Osteoblast (primary cell): ENCODE measurements at places on chromosomes 11 and 22. TPM values are rescaled to one million over a fixed set of nuclear protein-coding genes. Genes with fewer than 3 reads are reported as not detected.

Gene MUC6
- not detected in 2 replicates for total RNA-seq

- H3K4me1 ChIP-seq, result peaks cover 11% of the 10 kb centered on the region
- H3K27me3 ChIP-seq, result peaks cover 28% of the 10 kb centered on the region
- H3K36me3 ChIP-seq, result no peaks in the 10 kb centered on the region
- no peak for DNase-seq
- no peak overlapping the region for H3K4me3 ChIP-seq
These were observed 7.1 kb upstream of the LMO2 start for GRCh38 chr11:33898957-33899356.

- no peak overlapping the region for H3K4me3 ChIP-seq
- no peaks in the 10 kb centered on the region for H3K36me3 ChIP-seq
- no peaks in the 10 kb centered on the region for H3K4me1 ChIP-seq
These were observed 74.8 kb upstream of the SLC22A12 start for GRCh38 chr11:64516226-64516625.

Gene RCOR2
- under 0.01 TPM in 2 replicates for total RNA-seq

- no peaks in the 10 kb centered on the region for H3K27me3 ChIP-seq
- H3K4me1 ChIP-seq, result peaks cover 43% of the 10 kb centered on the region
- no peak for DNase-seq
- H3K27ac ChIP-seq, result peak overlapping the region; percentile 56
- peaks cover 7% of the 10 kb centered on the region for H3K36me3 ChIP-seq
These were observed 8.0 kb downstream of the CRY2 start for GRCh38 chr11:45855308-45855707.

Gene SIK3
- total RNA-seq, result 24.8 and 25.7 TPM in 2 replicates

Gene B3GAT1
- not detected in 2 replicates for total RNA-seq

- no peaks in the 10 kb centered on the region for H3K27me3 ChIP-seq
- no peaks in the 10 kb centered on the region for H3K36me3 ChIP-seq
- no peaks in the 10 kb centered on the region for H3K4me1 ChIP-seq
- H3K4me3 ChIP-seq, result no peak overlapping the region
- DNase-seq, result no peak
These were observed 113.6 kb upstream of the MTNR1B start for GRCh38 chr11:92855607-92856405.

GRCh38 chr11:105719073-105719822 is 109.4 kb downstream of the GRIA4 start:
- H3K4me3 ChIP-seq, result no peak overlapping the region
- H3K4me1 ChIP-seq, result no peaks in the 10 kb centered on the region
- H3K27me3 ChIP-seq, result no peaks in the 10 kb centered on the region
- no peak for DNase-seq

DNA sequence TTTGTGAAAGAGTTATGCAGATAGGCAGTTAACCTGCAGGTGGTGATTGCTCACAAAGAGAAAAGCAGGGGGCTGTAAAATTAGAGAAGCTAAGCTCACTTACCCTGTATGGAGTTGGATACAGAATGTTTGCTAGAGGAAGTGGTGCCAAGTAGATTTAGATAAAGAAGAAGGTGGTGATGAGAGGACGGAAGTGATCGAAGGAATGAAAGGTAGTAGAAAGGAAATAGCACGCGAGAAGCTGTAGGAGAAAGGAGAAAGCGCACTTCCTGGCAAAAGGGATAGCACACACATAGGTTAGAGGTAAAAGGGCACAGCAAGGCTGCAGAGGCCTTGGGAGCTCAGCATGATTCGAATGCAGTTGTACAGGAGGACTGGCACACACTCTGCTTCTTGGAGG is 87.3 kb upstream of the CTSC start:
- no peaks in the 10 kb centered on the region for H3K27me3 ChIP-seq
- no peaks in the 10 kb centered on the region for H3K36me3 ChIP-seq
- no peak overlapping the region for H3K4me3 ChIP-seq
- peaks cover 21% of the 10 kb centered on the region for H3K4me1 ChIP-seq

Gene FAM111A
- 40.5 and 48.6 TPM in 2 replicates for total RNA-seq

Gene FREY1
- total RNA-seq, result 0.88 and 1.8 TPM in 2 replicates

DNA sequence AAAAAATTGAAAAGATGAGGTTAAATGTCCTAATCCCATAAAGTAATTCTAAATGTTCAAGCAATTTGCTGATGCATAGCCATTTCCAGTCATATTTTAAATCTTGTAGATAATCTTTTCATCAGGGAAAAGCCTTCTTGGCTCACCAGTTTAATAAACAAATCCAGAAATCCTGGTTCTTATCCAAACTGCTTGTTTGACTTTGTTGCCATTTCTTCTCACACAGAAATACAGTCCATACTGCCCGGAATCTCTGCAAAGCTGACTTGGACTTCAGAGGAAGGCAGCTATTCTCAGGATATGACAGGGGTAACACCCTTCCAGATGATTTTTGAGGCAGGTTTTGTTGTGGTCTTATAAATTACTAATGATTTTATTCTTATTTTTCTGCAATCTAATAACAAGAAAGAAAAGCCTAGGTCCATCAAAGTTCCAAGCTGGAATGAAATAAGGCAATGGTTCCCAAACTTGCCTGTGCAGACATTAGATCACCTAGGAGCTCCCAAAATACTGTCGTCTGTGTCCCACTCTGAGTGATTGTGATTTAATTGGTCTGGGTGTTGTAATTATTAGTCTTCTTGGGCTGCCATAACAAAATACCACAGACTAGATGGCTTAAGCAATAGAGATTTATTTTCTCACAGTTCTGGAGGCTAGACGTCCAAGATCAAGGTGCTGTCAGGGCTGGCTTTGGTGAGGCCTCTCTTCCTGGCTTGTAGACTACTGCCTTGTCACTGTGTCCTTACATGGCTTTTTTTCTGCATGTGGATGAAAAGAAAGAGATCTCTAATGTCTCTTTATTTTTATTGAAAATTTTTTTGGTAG is 55.1 kb upstream of the RCE1 start:
- no peak for DNase-seq
- no peaks in the 10 kb centered on the region for H3K36me3 ChIP-seq
- no peak overlapping the region for H3K27ac ChIP-seq
- no peak overlapping the region for H3K4me3 ChIP-seq

Gene CARD18
- total RNA-seq, result not detected in 2 replicates

Gene KCNJ1
- total RNA-seq, result not detected in 2 replicates

DNA sequence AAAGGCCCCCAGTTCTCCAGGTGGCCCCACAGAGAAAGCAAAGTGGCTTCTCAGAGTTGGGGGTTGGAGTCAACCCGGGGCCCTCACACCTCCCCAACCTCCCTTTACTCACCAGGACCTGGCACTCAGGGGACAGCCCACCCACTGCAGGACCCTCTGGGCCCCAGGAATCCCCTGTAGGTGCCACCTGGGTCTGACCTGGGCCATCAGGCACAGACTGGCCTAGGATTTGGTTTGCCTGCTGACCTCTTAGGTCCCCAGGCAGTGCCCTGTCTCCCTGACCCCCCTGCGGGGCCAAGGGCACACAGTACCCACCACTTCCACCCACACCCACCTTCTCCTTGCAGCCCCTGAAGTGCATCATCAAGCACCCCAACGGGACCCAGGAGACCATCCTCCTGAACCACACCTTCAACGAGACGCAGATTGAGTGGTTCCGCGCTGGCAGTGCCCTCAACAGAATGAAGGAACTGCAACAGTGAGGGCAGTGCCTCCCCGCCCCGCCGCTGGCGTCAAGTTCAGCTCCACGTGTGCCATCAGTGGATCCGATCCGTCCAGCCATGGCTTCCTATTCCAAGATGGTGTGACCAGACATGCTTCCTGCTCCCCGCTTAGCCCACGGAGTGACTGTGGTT is 16.0 kb downstream of the POLR3H start:
- DNase-seq, result peak; percentile 2
- H3K4me3 ChIP-seq, result no peak overlapping the region
- H3K4me1 ChIP-seq, result peaks cover 20% of the 10 kb centered on the region
- H3K27me3 ChIP-seq, result no peaks in the 10 kb centered on the region

Gene P2RY6
- total RNA-seq, result 0.72 and 1.8 TPM in 2 replicates

DNA sequence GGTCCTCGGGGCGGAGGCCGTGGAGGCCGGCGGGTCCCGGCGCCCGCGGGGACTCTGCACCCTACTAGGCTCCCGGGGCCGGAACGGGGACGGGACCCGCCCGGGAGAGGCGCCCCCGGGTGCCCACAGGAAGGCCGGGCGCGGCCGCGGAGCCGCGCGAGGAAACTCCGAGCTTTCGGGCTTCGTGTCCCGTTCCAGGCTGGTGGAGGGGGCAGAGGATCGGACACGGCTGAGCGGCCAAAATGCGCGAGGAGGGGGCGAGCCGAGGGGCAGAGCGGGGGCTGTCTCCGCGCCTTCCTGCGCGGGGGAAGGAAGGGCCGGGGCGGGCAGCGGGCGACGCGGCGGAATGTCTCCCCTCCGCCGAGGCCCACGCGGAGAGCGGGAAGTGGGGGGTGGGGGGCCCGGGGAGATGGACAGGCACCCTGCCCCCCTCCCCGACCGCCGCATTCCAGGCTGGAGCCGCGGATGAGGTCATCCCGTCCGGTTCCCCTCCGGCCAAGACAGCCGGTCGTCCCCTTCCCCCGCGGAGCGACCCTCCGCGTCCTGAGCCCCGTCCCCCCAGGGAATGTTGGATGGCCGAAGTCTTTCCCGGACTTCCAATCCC is 430 bp downstream of the CDC42EP1 start:
- peak overlapping the region; percentile 95 for H3K4me3 ChIP-seq
- H3K36me3 ChIP-seq, result peaks cover 7% of the 10 kb centered on the region
- peaks cover 46% of the 10 kb centered on the region for H3K4me1 ChIP-seq
- peak; percentile 92 for DNase-seq
- H3K27me3 ChIP-seq, result no peaks in the 10 kb centered on the region

DNA sequence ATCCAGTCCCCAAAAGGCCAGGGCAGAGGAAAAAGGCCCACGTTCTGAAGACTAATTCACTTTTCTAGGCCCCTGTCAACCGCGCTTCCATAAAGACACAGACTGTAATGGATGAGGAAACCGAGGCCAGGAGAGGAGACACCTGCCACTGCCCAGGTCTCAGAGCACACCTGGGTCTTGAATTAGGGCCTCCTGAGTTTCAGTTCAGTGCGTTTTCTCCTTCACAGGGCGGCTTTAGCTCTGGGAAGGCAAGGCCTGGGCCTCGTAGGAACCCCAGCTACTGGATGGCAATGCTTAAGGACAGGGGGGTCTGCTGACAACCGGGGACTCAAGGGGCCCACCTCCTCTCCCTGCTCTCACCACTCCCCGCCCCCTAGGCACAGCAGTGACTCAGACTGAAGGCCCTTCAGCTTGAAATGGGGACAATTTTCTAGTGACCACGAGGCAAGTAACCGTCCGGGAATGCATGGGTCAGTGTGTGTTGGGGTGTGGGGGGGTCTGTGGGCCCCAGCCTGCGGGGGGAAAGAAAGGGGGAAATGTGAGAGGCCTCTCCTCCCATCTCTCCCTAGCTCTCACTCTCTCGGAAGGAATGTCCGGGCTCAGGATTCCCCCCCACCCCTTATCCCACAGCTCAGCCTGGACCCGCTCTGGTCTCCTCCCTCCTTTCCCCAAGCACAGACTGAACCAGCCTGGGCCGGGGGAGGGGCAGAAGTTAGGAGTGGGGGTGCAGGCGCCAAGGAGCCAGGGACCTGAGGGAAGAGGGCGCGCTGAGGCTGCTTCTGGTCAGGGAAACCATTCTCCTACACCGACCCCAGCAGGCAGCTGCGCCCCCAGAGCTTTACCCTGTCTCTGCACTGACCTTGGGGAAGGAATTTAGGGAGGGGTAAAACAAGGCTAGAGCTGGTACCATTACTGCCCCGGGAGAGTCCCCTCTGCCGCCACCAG is 17.2 kb downstream of the CREB3L1 start:
- peaks cover 95% of the 10 kb centered on the region for H3K4me1 ChIP-seq
- H3K27ac ChIP-seq, result peak overlapping the region; percentile 95
- peak overlapping the region; percentile 69 for H3K4me3 ChIP-seq
- peak; percentile 95 for DNase-seq
- H3K27me3 ChIP-seq, result no peaks in the 10 kb centered on the region
- no peaks in the 10 kb centered on the region for H3K36me3 ChIP-seq

Gene SERPING1
- 31.5 and 47.7 TPM in 2 replicates for total RNA-seq

DNA sequence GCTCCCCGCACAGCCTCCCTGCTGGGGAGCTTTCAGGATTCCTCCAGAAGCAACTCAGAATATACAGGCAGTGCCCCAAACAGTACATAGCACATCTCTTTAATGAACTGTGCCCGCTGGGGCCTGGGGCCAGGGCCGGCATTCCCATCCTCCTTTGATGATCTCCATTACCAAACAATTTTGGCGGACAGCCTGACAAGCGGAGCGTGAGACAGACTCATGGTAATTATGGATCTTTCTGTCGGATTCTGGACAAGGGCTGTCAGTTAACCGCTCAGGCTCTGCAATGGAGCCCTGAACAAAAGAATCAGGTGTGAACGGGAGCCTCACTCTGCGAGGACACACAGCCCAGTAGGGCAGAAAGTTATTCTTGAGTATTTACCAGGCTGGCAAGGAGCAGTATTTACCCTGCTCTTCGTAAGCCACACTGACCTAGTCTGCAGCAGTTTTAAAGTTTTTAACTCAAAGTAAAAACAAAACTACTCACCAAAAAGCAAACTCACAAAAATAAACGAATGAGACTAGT is 174.0 kb downstream of the TBC1D22A start:
- DNase-seq, result no peak
- no peak overlapping the region for H3K4me3 ChIP-seq
- no peaks in the 10 kb centered on the region for H3K27me3 ChIP-seq
- peaks cover 20% of the 10 kb centered on the region for H3K4me1 ChIP-seq
- no peak overlapping the region for H3K27ac ChIP-seq
- H3K36me3 ChIP-seq, result no peaks in the 10 kb centered on the region

Gene MYBPC3
- total RNA-seq, result not detected in 2 replicates

DNA sequence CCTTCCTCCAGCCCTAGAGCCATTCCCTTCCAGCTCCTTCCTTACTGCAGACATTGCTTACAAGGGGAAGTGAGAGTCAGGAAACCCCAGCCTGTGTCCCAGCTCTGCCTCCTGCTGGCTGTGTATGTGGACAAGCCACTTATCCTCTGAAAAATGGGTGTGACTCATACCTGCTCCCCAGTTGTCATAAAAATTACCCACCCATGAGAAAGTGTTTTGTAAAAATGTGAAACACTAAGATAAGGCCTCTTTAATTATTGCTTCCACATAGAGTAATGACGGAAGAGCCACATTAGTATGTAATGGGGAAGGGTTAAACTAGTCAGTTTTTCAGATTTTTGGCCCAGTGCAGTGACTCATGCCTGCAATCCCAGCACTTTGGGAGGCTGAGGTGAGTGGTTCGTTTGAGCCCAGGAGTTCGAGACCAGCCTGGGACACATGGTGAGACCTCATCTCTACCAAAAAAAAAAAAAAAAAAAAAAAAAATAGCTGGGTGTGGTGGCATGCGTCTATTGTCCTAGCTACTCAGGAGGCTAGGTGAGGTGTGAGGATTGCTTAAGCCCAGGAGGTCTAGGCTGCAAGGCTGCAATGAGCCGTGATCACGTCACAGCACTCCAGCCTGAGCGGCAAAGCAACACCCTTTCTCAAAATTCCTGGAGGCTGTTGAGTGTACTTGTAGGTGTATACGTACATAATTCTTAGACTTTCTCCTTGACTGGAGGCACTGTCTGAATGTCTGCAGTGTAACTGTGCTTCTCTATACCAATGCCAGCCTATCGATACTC is 84.9 kb downstream of the CTTN start:
- peak; percentile 97 for DNase-seq
- H3K36me3 ChIP-seq, result no peaks in the 10 kb centered on the region
- H3K27ac ChIP-seq, result no peak overlapping the region
- no peak overlapping the region for H3K4me3 ChIP-seq

GRCh38 chr22:29757096-29757495 is 9.7 kb downstream of the ZMAT5 start:
- H3K4me1 ChIP-seq, result peaks cover 9% of the 10 kb centered on the region
- H3K27me3 ChIP-seq, result no peaks in the 10 kb centered on the region
- H3K36me3 ChIP-seq, result no peaks in the 10 kb centered on the region
- peak; percentile 50 for DNase-seq
- H3K27ac ChIP-seq, result no peak overlapping the region
